ENCODE measurements at places on chromosomes 13 and 19.

- no peak for DNase-seq
Measured at GRCh38 chr19:41708481-41708880, at the start of gene CEACAM5. TSS of gene CEACAM5 (plus strand) at chr19:41708626. CDS start at chr19:41708732, 106 bp downstream.

DNA sequence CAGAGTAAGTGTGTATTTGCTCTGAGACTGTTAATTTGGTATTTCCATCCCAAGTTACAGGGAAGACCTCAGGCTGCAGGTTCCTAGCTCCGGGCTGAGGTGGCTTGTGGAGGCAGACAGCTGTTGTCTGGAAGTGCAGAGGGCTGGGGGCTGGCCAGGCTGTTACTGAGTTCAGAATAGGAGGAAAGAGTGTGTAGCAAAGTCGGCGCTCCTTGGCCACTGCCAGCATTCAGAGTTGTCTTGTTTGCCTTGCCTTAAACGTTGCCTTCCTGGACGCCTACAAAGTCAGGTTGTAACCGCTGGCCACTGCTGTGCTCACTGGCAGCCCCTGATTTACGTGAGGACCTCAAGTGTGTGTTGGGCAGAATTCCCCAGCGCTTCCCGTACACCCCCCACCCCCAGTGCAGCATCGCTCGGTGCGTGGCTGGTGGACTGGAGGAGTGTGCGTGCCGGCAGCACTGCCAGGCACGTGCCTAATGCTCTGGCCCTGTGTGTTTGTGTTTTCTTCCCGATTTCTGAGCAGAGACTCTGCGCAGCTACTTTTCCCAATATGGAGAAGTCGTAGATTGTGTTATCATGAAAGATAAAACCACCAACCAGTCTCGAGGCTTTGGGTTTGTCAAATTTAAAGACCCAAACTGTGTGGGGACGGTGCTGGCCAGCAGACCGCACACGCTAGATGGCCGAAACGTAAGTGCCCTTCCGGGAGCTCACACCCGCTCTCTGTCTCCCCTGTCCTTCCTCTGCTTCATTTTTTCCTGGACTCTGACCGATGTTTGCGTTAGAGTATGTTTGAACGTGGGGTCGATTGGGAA, 10.5 kb downstream of the DAZAP1 start:
- DNase-seq: no peak

DNA sequence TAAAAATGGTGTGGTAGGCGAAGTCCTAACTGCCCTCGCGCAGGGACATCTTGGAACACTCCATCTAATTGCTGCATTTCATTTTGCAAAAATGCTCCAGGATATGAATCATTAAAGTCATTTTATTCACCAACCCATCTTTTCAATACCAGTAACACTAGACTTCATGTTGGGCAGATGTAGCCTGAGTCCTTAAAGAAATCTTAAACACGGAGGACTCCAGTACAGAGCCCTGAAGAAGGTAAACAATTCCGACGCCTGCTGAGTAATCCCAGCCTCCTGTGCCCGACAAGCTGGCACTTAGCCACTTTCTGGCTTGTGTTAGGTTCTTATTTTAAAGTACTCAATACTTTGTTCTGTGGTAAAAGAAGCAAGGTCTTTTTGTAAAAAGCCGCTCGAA, 58.0 kb upstream of the IRS2 start:
- DNase-seq: no peak

- DNase-seq: no peak
Measured at GRCh38 chr19:22527554-22527953, 105.4 kb upstream of the ZNF98 start.

DNA sequence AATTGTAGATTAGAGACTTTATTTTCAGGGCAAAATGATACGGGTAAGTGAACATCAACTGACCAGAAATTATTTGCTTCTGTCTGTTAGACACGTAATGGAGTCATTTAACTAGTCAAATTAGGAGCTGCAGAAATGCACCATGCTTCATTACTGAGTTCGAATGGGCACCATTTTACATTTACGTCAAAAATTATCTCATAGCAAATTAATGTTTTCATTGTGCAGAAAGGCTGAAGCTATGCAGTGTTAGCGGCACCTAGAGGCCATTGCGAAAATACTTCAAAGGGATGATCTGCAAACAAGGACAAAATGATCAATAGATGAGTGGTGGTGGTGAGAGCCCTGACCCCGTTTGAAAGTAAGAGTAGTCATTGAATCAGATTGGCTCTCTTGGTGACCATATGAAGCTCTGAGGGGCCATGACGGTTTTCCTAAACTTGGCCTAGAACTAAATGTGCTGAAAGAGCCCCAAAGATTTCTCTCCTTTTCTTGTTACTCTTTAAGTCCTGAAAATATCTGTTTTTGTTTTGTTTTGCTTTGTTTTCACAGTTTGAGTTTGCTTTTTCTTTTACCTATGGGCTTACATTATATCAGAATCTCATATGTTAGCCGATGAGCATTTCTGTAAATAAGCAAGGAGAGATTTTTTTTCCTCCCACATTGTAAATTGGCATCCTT, 277.9 kb downstream of the ZNF536 start:
- peak; percentile 22 for DNase-seq

DNA sequence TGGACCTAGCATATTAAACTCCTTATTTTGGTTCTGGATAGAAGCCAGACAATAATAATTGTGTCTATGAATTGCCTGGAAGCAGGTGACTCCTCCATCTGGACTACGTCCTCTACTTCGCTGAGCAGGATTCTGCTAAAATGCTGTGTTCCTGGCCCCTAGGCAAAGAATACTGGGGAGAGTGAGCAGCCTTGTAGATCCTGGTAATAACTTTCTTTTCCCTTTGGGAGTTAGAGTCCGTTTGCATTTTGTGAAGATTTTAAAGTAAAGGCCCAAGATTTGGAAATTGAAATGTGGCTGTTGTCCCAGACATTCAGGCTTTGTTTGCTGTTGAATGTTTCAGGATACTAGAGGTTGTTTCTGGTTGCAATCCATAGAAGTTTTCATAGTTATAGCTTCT, 511.9 kb upstream of the KLF12 start:
- no peak for DNase-seq

- peak; percentile 65 for DNase-seq
Measured at GRCh38 chr13:110499621-110500281, 61.8 kb downstream of the RAB20 start.

DNA sequence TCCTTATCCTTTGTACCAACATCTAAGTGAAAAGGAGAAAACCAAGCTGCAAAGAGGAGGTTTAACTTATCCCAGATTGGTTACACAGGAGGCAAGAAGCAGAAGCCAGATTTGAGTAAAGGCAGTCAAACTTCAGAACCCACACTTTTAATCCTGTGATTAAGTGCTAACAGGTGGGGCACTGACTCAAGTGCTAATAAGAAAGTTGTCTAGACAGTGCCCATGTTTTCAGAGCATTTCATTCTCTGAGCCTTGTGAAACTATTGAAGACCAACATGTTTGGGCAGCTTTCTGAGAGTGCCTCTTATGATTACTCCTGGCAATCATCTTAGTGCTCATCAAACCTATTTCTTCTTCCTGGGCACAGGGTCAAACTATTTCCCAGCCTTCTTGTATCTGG, 380.8 kb downstream of the KCNRG start:
- no peak for DNase-seq

DNA sequence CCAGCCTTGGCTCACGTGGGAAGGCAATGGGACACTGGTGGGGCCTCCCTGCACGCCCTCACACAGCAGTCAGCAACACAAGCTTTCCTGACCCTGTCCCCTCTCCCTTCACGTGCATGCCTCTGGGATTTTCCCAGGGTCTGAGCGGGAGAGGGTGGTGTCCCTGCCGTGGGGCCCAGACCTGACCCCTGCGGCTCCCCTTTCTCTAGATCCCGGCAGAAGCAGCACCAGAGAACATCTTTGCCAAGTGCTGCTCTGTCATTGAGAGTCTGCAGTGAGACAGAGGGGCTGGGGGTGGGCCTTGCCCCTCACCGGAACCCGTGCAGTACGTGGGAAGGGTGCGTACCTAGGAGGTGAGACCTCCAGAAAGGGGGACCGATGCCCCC, 12.6 kb downstream of the KHSRP start:
- DNase-seq: no peak

DNA sequence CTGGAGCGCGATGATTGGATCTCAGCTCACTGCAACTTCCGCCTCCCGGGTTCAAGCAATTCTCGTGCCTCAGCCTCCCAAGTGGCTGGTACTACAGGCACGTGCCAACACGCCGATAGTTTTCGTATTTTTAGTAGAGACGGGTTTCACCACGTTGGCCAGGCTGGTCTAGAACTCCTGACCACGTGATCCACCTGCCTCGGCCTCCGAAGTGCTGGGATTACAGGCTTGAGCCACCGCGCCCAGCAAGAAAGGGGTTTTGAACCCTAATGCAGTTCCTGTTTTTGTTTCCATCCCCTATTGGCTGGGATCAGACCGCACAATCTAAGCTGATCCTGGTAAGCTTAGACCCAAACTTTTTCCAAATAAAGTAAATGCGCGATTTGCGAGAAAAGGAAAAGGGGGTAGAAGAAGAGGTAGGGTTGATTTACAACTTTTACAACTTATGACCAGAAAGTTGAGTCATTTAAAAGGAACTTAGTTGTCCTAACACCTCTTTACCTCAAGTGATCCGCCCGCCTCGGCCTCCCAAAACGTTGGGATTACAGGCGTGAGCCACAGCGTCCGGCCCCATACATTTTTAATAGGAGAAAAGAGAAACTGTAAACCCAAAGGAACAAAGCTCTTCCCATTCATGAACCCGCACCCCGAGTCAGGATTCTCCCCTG, 764 bp downstream of the ZNF626 start:
- DNase-seq: no peak

GRCh38 chr13:26400545-26400944, 146.6 kb downstream of the CDK8 start:
- DNase-seq: no peak

DNA sequence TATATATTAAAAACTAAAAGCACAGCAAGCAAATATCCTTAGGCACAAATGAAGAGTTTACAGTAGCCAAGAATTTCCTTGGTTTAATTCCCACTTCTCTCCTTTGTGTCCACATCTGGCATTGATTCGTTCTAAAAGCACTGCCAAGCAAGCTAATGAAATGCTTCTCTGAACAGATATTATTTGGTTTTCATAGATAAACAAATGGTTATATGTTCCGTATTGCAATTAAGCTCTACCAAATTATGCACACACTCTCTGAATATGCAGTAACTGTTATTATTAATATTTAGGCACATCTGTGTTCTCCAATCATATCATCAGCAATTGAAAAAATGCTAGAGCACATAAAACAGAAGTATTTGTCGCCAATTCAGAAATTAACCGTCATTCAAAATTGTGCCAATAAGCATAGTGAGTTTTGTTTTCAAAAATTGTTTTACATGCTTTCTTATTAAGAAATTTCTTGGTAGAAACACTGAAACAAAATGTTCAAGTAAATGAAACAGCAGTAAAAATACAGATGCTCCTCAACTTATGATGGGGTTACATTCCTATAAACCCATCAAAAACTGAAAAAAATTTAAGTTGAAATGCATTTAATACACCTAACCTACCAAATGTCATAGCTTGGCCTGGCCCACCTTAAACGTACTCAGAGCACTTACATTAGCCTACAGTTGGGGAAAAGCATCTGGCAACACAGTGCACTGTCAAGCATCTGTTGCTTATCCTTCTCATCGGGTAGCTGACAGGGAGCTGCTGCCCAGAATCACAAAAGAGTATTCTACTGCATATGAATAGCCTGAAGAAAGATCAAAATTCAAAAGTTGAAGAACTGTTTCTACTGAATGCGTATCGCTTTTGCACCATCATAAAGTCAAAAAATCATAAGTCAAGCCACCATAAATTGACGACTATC, 2134.7 kb downstream of the PCDH9 start:
- no peak for DNase-seq

GRCh38 chr19:15666883-15667282, 6.0 kb upstream of the CYP4F12 start:
- no peak for DNase-seq

GRCh38 chr19:748274-748598, 2.7 kb upstream of the MISP start:
- DNase-seq: no peak

GRCh38 chr19:17641846-17642245, 46.3 kb downstream of the UNC13A start:
- no peak for DNase-seq

GRCh38 chr13:90717451-90717936, 630.0 kb upstream of the MIR17HG start:
- DNase-seq: peak; percentile 15

DNA sequence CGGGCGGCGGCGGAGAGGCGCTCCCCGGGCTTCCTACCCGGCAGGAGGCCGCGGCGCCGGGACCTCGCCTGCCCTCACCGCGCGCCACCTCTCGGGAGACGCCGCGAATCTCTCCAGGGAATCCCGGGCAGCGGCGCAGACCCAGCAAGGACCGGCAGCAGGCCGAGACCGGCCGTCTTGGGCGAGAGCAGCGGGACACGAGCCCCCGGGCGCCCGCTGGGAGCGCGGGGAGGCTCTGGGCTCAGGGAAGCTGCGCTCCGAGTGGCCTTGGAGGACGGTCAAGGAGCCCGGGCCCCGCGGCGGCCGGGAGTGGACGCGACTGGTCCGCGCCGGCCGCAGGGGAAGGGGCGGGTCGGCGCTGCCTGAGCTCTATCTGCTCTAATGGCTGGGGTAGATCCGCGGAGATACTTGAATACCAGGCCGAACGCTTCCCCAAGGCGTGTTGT, 14.7 kb downstream of the CDX2 start:
- DNase-seq: no peak

GRCh38 chr13:50449465-50449864, 394.0 kb downstream of the DLEU7 start:
- DNase-seq: no peak

GRCh38 chr13:39618561-39618960, 15.6 kb upstream of the LHFPL6 start:
- no peak for DNase-seq

DNA sequence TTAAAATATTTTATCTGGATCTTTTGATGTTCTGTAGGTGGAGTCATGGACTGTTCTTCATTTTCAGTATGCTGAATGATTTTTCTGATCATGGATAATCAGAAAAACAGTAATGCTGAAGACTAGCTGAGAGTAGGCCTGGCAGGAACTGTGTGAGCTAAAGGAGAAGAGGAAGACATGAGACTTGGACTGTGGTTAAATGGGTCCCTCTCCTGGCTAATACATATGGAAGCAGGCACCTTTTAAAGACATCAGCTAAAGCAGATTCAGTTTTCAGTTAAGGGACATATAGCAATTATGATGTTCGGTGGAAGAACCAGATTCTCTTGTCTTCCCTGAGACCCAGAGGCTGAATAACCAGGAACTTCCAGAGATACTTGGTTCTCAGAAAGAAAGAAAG, 169.4 kb downstream of the OLFM4 start:
- DNase-seq: no peak

DNA sequence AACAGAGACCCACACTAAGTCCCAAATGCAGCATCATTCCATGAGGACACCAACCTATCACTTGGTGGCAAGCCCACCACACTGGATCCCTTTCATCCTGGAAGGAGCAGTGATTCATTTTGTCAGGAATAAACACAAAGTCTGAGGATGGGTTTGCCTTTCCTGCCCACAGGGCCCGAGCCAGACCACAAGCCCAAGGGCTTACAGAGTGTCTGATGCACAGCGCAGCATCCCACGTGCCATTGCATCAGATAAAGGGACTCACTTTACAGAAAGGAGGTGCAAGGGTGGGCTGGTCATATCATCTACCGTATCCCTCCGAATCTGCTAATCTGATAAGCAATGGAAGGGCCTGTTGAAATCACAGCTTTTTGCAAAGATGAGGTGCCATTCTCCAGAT, 12.2 kb upstream of the KCTD15 start:
- no peak for DNase-seq

GRCh38 chr19:4061683-4062418, 4.8 kb downstream of the ZBTB7A start:
- DNase-seq: no peak
